ENCODE measurements at places on chromosomes 4 and X.

DNA sequence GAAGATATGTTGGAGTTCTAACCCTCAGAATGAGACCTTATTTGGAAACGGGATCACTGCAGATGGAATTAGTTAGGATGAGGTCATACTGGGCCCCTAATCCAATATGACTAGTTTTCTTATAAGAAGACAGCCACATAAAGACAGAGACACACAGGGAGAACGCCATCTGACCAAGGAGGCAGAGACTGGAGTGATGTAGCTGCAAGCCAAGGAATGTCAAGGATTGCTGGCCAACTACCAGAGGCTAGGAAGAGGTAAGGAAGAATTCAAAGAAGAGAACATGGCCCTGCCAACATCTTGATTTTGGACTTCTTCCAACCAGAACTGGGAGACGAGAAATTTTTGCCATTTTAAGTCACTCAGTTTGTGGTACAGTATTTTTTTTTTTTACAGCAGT lies 152.8 kb upstream of the DIPK2B start:
- no peak for DNase-seq

- no peak for DNase-seq
Observed at GRCh38 chr4:110616238-110617074, 6.4 kb downstream of the PITX2 start.

DNA sequence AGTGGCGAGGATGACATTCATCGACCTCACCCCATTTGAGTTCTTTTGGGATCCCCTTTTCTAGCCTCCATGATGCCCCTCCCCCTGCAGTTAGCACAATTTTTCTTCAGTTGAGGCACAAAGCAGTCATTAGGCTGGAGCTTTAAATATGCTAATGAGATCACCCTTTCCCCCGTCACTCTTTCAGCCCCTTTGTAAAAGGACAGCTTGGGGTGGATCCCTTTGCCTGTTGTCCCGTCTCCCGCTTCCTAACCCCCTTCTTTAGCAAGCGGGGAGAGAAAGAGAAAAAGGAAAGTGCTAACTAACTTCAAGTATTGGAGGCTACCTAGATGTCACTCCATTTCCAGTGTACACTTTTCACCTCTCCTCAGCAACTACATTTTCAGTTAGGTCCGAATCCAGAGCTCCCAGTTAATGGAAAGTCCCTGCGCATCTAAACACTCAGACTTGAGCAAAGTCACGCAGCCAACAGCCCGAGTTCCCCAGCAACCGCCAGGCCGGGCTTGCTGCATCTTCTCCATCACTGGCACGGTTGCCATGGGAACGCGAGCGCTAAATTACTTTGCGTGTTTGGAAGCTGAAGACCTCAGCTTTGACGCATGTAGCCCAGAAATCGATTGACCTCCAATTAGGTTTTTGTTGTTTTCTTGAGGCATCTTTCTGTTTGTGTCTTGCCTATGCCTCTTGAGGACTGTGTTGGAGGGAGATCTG lies 76.8 kb downstream of the RTL5 start:
- no peak for DNase-seq

GRCh38 chr4:8023696-8024033 lies 84.0 kb upstream of the AFAP1 start:
- DNase-seq: no peak

- no peak for DNase-seq
Observed at GRCh38 chr4:144499777-144500176, 146.2 kb upstream of the HHIP start.

Measured in SK-N-MC (cell line).